ENCODE measurements at places on chromosomes 16 and 17.

- no peak for DNase-seq
These were observed 240.1 kb downstream of the GSG1L start for GRCh38 chr16:27823421-27823820.

DNA sequence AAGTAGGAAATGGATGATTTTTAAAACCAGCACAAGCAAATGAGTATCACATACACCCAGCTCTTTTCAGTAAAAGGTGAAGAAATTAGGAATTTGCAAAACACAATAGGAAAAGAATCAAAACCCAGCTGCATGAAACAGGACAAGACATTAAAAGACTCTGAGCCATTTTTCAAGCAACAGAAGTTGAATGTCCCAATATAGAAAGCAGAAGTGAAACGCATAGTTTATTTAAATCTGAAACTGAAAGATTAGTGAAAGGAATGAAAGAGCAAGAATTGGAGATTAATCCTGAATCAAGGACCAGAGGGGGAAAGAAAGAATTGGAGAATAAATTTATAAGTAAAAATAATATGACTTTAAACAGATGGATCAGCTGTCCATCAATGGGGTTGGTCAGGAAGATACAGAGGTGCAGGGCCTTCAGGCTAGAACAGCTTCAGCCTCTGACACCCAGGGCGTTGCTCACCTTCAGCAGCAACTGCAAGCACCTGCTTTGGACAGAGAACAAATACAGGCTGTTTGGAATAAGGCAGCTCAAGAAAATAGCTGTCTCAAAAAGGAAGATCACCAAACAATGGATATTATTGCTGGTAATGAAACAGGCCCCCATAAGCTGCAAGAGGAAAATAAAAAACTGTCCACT is 3.9 kb upstream of the ARHGAP17 start:
- DNase-seq = peak; percentile 29

GRCh38 chr16:85461814-85462713 is 151.1 kb upstream of the GSE1 start:
- no peak for DNase-seq

DNA sequence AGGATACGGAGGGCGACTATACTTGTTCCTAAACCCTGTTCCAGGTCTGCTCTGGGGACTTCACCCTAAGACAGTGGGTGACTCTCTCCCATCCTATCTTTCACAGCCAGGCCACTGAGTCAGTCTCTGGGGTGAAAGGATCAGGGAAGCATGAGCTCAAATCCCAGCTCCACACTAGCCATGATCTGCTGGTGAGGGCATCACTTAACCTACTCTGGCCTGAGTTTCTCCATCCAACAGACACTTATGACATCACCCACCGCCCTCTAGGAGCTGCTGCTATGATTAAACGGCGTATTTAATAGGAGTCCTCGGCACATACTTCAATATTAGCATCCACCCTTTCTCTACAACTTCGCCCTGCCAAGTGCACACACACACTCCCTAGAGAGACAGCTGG is 10.1 kb downstream of the GAST start:
- no peak for DNase-seq

DNA sequence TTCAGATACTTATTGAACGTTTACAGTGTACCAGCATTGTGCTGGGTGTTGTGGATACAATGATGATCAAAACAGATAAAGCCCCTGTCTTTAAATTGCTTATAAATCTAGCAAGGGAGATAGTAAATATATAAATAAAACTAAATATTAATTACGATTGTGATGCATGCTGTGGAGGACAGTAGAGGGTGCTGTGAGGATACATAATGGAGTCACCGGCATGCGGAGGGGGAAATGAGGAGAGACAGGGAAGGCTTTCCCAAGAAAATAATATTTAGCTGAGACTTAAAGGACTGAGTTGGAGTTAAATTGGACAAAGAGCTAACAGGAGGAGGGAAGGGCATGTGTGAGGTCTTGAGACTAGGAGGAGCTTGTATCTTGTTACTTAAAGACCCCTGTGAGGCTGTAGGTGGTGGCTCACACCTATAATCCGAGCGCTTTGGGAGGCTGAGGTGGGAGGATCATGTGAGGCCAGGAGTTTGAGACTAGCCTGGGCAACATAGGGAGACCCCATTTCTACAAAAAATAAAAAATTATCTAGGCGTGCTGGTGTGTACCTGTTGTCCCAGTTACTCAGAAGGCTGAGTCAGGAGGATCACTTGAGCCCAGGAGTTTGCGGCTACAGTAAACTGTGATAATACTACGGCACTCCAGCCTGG is 2.4 kb downstream of the DHRS7B start:
- no peak for DNase-seq

- DNase-seq = no peak
These were observed 25.2 kb downstream of the GRB2 start for GRCh38 chr17:75380315-75380714.

- DNase-seq = no peak
These were observed 29.4 kb upstream of the NUDT16L1 start for GRCh38 chr16:4663777-4664465.

DNA sequence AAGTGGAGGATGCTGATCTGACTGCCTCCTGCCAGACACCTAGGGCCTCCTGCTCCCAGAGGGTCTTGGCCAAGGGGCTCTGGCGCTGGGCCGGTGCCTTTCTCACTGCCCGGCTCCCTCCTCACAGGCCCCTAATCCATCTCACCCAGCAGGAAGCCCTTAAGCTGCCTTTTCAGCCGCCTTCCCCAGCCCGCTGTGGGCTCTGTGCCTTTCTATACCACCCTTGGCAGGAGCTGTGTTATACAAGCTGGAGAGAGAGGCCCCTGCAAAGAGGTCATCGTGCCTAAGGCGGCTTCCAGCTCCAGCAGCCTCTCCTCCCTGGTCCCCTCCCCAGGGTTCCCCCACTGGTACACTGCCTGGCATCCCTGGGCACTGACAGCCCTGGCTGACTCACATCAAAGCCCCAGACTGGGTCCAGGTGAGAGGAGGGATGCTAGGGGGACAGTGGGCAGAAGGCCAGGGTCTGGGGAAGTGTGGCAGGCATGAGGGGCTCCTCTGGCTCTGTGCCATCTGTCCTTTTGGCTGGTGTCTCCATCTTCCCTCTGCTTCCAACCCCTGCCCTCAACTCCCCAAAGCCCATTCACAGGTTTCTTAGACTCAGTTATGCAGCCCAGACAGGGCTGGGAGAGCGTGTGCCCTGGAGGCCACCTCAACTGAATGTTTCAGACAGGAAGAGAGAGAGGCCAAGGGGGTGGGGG is 15.3 kb upstream of the FZD2 start:
- DNase-seq = no peak

GRCh38 chr17:7383742-7384488 is 3.0 kb downstream of the TNK1 start:
- DNase-seq = peak; percentile 61

DNA sequence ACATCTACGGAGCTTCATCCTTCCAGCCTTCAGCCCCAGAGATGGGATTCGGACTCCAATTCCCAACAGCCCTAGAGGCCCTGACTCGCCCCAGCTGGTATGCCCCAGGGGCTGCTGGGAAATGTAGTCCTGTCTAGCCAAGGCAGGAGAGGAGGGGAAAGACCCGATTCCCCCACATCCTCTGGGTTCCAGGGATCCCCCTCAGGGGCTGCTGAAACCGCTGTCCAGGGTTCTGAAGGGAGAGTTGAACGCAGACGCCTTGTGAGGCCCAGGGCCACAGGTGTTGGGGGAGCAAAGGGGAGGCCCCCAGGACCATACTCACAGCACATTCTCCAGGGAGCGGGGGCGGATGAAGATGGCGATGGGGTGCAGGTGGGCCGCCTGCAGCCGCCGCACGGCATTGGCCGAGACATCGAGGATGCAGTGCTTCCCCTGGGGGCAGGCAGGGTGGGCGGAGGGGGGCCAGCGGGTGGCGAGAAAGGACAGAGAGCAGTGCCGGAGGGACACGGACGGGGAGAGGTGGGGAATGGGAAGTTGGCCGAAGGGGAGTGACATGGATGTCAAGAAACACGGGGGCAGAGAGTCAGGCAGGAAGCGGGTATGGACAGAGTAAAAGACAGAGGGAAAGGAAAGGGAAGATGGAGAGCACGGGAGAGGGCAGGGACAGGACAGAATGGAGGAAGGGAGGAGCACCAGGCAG is 12.6 kb upstream of the ASGR1 start:
- no peak for DNase-seq

GRCh38 chr17:72858826-72859495 is 233.5 kb downstream of the SLC39A11 start:
- no peak for DNase-seq

- DNase-seq = no peak
These were observed 114.5 kb upstream of the GSE1 start for GRCh38 chr16:85498607-85499006.

GRCh38 chr16:88848557-88848956 is 8.2 kb downstream of the GALNS start:
- no peak for DNase-seq

GRCh38 chr16:15996432-15997109 is 47.2 kb downstream of the ABCC1 start:
- DNase-seq = no peak

DNA sequence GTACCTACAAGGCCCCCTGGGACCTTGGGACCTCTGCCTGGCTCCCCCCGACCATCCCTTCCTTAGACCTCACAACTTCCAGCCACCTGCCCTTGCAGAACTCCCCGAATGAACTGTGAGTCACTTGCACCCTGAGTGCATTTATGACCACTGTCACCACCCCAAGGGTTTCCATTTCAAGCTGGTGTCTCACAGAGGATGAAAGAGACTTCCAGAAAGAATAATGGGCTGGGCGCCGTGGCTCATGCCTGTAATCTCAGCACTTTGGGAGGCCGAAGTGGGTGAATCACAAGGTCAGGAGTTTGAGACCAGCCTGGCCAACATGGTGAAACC is 124.5 kb upstream of the CIBAR2 start:
- DNase-seq = no peak

DNA sequence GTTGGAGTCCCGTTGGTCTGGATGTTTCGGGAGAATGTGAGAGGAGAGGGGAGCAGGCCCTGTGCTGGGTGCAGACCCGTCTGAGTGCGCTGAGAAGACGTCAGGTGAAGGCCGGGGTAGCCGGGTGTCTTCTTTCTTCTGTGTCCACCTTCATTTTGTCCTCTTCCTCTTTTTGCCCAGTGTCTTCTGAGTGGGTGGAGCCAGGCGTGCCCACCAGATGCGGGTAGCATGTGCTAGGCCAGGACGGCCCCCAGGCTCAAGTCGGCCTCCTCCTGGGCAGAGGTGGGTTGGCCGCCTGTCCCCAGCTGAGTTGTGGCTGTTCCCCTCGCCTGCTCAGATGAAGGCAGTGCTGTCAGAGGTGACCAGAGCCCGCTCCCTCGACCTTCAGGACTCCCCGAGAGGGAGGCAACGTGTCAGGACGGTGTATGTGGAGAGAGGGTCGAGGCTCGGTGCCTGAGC is 3.5 kb downstream of the METRNL start:
- DNase-seq = no peak

DNA sequence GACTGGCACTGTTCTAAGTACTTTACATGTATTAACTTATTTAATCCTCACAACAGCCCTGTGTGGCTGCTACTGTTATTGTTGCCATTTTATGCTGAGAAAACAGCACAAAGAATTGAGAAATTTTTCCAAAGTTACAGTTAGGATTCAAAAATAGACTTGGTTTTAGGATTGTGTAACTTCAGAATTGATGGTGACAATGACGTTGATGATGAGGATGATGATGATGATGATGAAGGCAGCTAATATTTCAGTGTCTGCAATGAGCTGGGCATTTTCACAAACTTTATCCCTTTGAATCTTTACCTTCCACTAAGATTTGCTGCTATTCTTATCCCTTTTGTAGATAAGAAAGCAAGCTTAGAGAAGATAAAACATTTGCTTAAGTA is 22.1 kb downstream of the PRKCB start:
- no peak for DNase-seq

Data from T-helper 2 cell (primary cell).